ENCODE measurements at places on chromosomes 7 and 10. TPM values are rescaled to one million over a fixed set of nuclear protein-coding genes. Genes with fewer than 3 reads are reported as not detected.

DNA sequence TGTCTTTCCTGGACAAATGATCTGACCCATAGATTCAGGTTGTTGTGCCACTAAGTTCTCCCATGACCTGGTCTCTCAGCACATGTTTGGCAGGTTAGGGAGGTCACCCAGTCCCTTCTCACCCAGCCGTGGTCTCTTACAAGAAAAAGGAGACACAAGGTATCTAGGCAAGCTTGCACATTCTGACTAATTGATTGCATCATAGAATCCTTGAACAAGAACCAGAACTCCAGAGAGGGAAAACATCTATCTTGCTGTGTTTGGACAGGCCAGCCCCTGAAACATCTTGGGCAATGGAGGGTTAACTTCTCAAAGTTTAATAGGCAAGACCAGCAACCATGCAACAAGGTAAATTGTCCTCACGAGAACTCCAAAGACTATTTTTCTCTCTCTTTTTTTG, 8.5 kb upstream of the HK1 start:
- H3K27ac ChIP-seq: no peak overlapping the region
- no peak overlapping the region for H3K4me3 ChIP-seq
- H3K4me1 ChIP-seq: peaks cover 3% of the 10 kb centered on the region
- no peaks in the 10 kb centered on the region for H3K27me3 ChIP-seq

DNA sequence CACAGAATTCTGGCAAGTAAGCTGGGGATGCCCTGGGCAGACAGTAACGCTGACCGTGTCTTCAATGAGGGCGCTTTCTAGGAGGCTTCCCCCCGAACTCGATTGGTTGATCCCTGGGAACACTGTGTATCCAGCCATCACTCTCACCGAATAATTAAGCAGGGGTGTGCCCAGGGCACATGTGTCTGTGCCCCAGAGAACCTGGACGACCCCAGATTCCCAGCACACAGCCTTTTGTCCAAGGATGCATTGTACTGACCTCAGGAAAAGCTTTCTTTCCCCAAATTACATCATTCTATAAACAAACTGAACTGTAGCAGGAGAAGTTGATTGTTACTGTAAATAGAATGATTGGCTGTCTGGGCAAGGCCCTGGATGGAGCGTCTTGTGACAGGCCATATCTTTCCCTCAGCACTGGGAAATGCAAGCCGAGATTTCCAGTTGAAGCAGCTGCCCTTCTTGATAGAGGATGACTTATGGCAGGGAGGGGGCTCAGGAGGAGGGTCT, 6.6 kb upstream of the DEPP1 start:
- H3K36me3 ChIP-seq: no peaks in the 10 kb centered on the region
- H3K27me3 ChIP-seq: peaks cover 29% of the 10 kb centered on the region
- peaks cover 33% of the 10 kb centered on the region for H3K4me1 ChIP-seq
- DNase-seq: no peak
- H3K4me3 ChIP-seq: no peak overlapping the region

- H3K4me1 ChIP-seq: no peaks in the 10 kb centered on the region
- H3K36me3 ChIP-seq: no peaks in the 10 kb centered on the region
- H3K27me3 ChIP-seq: no peaks in the 10 kb centered on the region
- DNase-seq: no peak
Observed at GRCh38 chr10:131844529-131845084, 56.2 kb upstream of the PPP2R2D start.

Gene NKX1-2
- not detected for total RNA-seq

Measured in neural progenitor cell (in vitro differentiated cells).